ENCODE measurements at places on chromosomes 6 and 20.

- no peak for DNase-seq
Measured at GRCh38 chr6:156727715-156728385, 49.3 kb upstream of the ARID1B start.

DNA sequence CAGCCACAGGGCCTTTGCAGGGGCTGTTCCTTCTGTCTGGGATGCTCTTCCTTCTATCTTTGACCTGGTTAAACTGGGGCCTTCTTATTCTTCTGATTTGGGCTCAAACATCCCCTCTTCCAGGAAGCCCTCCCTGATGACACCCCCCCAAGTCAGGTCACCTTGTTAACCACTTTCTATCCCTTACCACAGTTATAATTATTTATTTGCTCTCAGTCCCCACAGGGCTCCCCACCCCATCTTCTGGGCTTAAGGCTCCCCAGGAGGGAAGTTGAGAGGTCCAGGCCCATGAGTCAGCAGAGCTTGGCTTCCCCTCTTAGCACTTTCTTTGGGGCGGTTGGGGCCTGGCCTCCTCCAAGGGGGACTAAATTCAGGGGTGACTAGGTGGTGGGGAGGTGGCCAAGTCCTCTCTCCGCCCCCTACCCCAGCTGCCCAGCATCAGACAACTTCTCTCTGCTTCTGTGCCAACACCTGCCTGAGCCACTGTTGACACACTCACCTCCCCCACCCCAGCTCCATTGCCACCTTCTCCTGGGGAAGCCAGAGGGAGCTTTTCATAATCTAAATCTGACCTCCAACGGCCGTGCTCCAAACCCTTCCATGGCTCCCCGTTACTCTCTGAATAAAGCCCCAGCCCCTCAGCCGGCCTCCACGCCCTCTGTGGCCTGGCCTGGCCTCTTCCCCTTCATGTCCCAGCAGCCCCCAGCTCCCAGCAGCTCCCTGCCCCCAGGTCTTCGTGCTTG, 70.0 kb downstream of the CEBPB start:
- no peak for DNase-seq

GRCh38 chr6:3026791-3027626, 27.3 kb downstream of the NQO2 start:
- peak; percentile 57 for DNase-seq

GRCh38 chr6:26646074-26646473, 13.5 kb downstream of the ZNF322 start:
- DNase-seq: no peak

- no peak for DNase-seq
Measured at GRCh38 chr6:219641-220198, 72.6 kb upstream of the DUSP22 start.

- no peak for DNase-seq
Measured at GRCh38 chr6:126812010-126812409, 306.5 kb upstream of the RSPO3 start.

DNA sequence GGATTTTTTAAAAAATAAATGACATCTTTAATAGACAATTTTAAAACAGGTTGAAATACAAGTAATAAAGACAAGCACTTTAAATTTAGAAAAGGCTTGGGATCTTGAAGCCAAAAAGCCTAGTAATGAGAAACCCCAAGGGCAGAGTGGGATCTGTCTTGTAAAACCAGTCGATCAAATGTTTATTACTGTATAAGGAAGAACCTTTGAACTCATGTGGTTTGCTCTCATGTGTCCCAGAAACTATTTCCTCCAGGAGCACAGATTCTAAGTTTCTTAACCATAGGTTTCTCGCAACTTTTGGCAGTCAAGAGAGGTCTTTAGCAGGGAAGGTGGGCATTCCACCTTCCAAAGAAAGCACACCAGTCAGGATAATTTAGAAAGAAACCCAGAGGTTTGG, 541.7 kb upstream of the BTBD3 start:
- DNase-seq: no peak

DNA sequence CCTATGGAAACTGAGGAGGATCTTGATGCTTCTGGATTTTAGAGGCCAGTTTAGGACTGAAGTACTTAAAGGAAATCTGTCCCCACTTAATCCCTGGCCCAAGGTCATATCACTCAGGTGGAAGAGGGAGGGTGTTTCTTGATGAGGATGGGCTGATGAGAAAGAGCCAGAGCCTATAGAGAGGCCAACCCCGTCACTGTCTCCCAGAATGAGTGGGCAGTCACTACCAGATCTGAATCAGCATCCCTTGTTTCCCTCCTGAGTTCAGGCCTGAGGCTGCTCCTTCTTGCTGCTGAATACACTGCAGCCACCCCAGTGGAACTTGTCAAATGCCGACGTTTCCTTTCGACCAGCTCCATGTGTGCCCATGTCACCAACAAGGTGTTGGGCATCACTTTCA, 14.8 kb downstream of the ARMC12 start:
- DNase-seq: no peak

GRCh38 chr6:2959909-2960719, 11.3 kb downstream of the SERPINB6 start:
- no peak for DNase-seq

DNA sequence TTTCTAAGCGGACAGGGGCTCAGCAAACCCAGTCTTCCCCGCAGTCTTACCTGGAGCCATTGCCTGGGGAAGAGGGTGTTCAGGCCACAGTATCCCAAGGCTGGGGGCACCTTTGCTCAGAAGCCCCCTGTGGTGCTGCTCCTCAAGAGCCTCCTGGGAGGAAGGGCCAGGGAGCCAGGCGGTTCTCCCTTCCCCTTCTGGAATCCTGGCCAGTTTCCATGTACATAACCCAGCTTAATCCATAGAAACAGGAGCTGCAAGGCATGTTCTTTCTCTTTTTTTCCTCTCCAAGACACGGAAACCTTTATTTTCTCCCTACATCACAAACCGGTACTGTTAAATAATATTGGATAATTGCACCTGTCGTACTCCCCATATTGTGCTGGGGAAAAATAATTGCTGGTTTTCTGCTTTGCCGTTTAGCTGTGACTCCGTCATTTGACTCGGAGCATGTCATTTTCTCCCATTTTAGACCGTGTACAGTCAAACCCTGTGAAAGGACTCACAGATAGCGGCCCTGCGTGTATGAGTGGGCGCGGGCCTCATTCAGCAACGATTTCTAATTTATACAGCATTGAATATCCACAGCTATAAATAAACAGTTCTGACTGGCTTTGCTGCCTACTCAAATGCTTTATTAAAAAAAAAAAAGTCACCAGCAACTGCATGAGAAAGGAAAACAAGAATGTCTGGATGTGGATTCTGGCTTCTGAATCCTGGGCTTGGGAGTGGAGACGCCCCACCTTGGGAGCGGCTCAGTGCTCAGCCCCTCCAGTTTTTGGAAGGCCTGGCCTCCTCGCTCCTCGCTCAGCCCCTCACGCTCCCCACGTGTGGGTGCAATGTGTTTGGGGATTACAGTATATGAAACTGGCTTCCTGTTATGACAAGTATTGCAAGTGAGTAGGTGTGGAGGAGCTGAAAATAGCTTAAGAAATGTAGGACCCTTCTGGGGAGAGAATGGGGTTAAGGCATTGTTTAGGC, 67.3 kb downstream of the ADTRP start:
- DNase-seq: peak; percentile 48

- DNase-seq: peak; percentile 39
Measured at GRCh38 chr6:127951172-127951917, 50.5 kb upstream of the THEMIS start.

DNA sequence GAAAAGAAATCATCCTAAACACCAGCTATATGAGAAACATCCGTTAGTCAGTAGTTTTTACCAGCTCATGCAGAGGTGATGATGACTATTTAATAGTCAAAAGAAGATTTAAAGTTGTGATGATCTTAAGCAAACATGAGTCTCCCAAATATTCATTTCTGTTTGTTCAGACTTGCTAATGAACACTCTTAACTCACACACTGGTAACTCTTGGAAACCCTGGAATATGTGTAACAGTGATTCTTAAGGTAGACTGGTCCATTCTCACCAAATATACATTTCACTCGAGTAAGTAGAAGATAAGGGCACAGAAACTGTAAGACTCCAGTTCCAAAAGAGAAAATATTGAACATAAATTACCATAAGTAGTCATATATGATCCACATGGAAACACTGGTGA, 29.1 kb downstream of the RSPO3 start:
- DNase-seq: no peak

- no peak for DNase-seq
Measured at GRCh38 chr6:16466800-16467553, 228.6 kb downstream of the GMPR start.

DNA sequence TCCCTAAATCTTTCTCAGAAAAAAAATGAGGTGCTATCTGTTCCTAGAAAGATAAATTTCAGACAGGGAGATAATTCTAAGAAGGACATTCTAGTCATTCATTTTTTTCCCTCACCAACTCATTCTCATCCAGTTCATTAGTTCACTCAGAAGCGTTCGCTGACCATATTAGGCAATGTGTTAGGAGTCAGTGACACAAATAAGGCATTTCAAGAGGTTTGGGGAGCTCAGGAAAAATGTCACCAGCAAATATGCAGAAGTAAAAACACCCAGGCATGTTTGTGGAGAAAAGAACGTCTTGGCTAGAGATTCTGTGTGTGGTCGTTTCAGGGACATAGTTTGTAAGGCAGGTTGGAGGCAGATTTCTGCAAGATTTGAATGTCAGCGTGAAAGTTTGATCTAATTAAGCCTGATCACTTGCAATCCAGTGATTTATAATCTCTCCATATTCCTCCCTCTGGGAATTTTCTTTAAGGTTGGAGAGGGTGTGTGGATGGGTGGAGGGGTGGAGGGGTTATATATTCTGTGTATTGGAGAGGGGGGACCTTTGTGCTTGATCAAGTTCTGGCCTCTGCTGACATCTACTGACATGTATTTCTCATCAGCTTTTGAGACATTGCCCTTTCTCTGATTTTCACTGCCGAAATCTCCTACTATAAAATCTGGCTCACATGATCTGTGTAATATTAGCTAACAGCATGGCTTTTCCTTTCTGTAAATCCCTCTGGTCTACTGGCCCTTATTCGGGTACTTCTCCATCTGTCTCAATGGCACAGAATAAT, 3.6 kb downstream of the MYCT1 start:
- DNase-seq: no peak

DNA sequence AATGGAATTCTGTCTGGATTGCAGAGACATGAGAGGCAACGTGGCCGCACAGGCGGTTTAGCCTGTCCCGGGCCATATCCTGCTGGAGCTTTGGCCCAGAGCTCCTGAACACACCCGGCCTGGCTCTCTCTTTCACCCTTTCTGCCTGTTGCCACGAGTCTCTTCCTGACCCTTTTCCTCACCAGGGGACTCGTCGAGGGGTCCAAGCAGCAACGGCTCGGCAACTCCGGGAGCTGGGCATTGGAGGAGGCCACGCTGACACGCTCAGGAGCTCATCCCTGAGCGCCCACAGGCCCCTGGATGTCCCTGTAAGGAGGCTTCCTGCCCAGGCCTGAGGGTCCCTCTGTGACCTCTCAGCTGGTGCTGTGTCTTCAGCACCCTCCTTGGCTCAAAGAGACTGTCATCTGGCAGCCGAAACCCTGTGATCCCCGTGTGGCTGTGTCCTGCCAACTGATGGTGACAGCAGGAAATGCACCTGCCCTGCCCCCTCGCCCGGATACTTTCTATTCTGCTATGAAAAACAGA, 103.8 kb downstream of the RNASET2 start:
- DNase-seq: no peak

DNA sequence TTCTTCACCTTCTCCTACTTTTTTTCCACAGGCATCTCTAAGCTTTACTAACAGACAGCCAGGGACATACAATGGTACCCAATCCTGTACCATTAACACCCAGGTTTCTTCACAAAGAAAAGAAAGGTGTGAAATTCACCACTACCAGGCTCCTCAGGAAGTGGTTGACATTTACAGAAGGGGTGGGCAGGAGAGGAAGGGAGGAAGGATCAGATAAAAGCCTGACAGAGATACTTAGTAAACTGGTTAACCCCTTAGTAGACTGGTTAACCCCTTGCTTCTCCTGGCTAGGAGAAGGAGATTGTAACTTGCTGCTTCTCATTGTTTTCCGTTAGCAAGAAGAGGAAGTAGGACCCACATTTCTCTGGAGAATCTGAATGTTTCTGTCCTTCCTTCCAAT, 7.2 kb downstream of the SAMD3 start:
- peak; percentile 4 for DNase-seq

DNA sequence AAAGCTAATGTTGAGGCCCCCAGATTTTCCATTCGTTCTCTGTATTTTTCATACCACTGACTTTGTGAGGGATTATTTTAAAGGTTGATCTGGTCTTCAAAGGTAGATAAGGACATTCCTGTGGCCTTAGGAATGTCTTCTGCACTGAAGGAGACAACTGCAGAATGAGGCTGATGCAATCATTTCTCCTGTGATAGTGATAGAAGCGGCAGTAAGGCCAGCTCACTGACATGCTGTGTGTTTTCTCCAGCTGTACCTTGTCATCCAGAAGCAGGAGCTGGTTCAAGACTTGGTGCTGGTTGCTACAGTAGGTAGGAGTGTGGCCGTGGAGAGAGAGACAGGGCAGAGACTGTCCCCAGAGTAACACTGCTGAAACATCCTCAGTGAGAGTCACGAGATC, 53.8 kb downstream of the DCBLD1 start:
- DNase-seq: no peak

DNA sequence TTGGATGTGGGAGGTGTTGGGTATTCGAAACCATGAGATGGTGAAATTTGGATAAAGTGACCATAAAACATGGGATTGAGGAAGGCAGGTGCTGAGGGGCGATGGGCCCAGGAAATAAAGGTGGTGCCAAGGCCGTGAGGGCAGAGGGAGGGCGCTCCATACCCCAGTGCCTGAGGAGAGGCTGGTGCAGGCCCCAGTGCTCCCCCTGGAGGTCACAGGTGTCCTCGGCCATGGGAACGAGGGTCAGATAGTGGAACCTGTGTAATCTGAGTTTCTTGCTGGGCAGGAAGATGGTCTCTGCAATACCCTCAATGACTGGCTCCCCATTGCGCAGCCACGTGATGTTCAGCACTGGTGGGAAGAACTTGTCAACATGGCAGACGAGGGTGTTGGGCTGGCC, 16.2 kb downstream of the HLA-DPB1 start:
- peak; percentile 37 for DNase-seq

DNA sequence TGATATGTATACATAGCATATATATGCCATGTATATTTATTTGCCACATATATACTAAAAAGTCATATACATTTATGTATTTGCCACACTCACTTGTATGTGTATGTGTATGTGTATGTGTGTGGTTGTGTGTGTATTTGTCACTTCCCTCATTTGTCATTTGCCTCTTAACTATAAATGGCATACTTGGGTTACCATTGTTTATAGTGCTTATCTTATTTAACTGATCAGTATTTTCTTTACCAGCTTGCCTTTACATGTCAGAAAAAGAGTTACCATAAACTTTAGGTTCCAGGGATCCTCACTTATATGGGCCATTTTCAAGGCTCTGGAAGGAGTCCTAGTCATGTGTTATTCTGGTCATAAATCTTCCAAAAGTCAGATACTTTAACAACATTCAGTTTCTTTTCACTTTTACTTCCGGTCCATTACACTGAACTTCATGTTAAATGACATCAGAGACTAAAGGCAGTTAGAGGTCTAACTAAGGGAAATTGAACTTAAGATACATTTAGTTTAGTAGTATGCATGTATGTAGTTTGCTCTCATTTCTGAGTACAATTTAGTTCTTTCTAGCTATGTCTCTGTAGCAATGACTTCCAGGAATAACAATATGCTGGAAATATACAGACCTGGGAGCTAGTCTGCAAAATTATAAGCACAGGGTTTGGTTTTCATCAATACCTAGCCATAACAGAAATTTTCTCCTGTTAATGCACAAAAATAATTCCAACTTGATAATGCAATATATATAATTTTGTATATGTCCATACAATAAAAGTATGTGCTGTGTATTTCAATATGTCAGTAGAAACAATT, 33.7 kb upstream of the HIVEP1 start:
- DNase-seq: peak; percentile 3

GRCh38 chr6:53623497-53623896, 42.1 kb downstream of the KLHL31 start:
- no peak for DNase-seq
